Activated T-helper 1 cell treated with anti-CD3 and anti-CD28 coated beads, Interleukin-12 subunit alpha, Interleukin-12 subunit beta, Interleukin-2, Interleukin-4 antibody, amounts not matched to agents 30 ng/mL and 10 ng/mL and 1 ng/mL, durations not matched to agents 14 hours and 24 hours and 36 hours (primary cell): ENCODE measurements at places on chromosomes 4 and X. TPM values are rescaled to one million over a fixed set of nuclear protein-coding genes. Genes with fewer than 3 reads are reported as not detected.

The RAB40AL gene
- 0.41 and 0.44 TPM in 2 replicates for total RNA-seq

DNA sequence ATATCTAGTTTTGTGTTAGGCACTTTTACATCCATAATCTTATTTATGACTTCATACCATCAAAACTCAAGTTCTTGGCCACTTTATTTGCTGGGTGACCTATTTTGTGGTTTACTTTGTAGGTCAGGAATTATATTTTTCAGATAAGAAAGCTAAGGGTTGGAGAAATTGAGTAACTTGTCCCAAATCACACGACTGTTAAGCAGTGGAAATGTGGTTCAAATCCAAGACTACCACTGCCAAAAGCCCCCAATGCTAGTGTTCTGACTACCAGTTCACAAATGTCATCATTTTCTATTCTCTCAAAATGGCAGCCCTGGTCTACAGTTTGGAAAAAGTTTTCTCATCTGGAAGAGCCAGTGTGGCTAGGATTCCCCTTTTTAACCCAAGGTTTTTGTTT lies 74.6 kb downstream of the OPHN1 start:
- no peak for DNase-seq

The ZCCHC18 gene
- total RNA-seq, result 0.57 and 0.76 TPM in 2 replicates

DNA sequence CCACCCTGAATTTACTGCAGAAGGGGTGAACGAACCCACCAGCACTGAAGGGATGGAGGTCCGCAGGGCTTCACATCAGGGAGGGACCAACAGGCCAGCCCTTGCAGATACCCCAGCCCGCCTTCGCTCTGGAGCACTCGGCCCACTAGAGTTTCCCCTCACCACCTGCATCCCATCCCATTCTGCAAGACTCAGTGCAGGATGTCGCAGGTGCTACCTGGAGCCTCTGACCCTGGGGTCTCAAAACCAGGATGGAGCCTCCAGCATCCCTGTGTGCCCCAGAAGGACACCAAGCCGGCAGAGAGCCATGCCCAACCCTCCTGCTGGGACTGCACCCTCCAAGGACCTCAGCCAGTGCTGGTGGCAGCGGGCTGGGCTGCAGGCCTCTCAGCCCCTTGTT lies 57.6 kb upstream of the ADRA2C start:
- no peak for DNase-seq

The IL1RAPL1 gene
- total RNA-seq, result not detected in 2 replicates
